Common myeloid progenitor, CD34-positive (primary cell): ENCODE measurements at places on chromosomes 2 and 18.
A peak's percentile ranks its signal among the peaks of the same experiment; 100 is the strongest.

DNA sequence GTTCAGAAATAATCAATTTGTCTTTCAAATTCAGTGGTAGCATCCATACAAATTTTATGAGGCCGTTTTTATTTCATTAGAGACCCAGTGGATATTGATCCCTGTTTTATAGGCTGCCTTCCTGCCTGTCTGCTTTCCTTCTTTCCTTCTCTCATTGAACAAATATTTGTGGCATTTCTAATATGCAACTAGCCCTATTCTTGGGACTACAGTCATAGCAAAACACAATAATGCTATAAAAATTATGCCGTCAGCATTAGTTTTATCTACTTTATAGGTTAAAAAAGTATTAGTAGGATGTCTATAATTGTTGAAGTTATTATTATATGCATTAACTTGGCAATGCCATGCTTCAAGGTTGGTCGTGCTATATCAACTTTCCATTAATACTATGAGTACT is 2037.8 kb upstream of the LRRTM1 start:
- DNase-seq = no peak

DNA sequence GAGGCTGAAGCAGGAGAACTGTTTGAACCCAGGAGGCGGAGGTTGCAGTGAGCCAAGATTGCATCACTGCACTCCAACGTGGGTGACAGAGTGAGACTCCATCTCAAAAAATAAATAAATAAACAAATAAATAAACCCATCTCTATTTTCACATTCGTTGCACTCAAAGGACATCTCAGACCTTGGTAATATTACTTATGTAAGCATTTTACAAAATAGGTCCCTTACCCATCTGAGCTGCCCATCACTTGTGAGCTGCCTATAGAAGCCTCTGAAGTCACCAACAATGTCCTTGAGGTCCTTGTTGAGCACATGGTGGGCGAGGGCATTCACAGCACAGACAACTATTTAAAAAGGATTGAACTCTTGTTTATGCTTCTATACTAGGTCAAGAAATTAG is 15.4 kb downstream of the ENOSF1 start:
- DNase-seq = no peak

- DNase-seq = peak; percentile 61
These were observed 76.5 kb downstream of the CYBRD1 start for GRCh38 chr2:171598713-171599319.

DNA sequence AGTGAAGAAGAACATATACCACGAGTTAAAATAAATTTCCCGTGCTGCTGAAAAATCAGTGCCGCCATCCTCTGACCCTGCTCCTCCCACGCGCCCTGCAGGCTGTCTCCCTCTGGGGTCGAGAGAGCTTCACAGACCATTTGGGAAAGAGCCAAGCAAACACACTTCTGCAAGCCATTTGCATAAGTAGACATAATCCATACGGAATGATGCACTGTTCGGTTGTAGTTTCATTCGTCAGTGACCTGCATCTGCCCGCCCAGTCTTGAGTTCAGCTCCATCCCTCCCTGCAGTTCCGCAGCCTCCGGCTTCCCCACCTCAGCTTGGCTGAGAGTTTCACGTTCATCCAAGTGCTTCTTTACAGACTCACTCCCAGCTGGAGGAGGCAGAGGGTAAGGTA is 69.6 kb downstream of the TRAPPC12 start:
- DNase-seq = no peak

GRCh38 chr2:100279586-100280534 is 42.4 kb downstream of the LONRF2 start:
- no peak for DNase-seq

- DNase-seq = no peak
These were observed 373.3 kb downstream of the IRS1 start for GRCh38 chr2:226426292-226426736.
